ENCODE measurements at places on chromosomes 6 and 20.
A peak's percentile ranks its signal among the peaks of the same experiment; 100 is the strongest.

DNA sequence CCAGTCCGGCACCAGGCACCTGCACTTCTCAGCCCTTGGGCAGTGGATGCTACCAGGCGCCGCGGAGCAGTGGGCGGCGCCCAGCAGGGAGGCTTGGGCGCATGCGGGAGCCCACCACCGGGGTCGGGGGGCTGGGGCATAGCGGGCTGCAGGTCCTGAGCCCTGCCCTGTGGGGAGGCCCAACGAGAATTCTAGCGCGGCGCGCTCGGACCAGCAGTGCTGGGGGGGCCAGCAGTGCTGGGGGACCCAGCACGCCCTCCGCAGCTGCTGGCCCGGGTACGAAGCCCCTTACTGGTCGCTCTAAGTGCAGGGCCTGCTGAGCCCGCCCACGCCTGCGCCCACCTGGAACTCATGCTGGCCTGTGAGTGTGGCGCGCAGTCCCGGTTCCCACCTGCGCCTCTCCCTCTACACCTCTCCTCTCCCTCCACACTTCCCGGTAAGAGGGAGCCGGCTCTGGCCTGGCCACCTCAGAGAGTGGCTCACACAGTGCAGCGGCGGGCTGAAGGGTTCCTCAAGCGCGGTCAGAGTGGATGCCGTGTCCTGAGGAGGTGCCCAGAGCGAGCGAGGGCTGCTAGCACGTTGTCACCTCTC lies 28.5 kb upstream of the SERPINB1 start:
- no peak for DNase-seq

DNA sequence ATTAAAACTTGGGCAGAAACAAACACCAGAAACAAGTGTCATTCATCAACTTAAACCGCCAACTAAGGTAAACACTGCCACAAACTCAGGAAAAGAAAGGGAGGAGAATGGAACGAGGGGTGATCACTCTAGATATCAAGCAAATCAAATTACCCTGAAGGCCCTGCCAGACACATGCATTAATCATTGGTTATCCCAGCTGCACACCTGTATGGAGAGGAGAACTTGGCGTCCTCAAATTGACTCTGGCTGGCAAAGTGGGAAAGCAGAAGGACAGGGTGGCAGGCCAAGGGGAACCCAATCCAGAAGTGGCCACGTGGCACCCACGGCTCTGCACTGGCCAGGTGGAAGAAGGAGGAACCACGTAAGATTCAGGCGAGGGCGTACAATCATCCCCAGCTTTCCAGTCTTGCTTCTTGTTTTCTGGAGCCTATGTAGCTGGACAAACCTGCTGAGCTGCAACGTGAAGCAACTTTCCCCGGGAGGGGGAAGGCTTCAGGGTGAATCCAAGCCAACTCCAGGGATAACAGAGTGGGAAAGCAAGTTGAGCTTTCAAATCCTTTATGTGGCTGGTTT lies 156.2 kb upstream of the JARID2 start:
- no peak for DNase-seq

GRCh38 chr6:11978169-11978987 lies 33.7 kb upstream of the HIVEP1 start:
- no peak for DNase-seq

GRCh38 chr6:144216668-144217218 lies 66.4 kb downstream of the STX11 start:
- no peak for DNase-seq

DNA sequence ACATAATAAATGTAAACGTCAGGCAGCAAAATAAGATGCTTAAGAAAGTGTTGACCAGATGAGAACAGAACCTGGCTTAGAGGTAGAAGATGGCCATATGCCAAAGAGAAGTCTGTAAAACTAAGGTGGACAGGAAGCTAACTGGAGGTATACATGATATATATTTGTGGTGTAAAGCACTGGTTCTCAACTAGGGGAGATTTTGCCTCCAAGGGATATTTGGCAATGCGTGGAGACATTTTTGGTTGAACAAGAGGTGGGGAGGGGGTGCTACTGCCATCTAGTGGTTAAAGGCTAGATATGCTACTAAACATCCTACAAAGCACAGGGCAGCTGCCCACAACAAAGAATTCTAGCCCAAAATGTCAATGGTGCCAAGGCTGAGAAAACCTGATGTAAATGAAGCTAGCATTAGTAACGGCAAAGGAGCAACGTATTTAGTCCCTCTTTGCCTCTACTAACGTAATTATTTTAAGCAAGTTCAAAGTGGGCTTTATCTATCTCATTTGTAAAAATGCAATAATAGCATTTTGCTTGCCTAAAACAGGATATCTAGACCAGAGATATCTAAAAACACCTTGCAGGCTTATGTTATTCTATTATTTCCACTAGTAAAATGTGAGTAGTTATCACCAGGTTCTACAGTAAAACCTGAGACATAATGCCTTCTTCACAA lies 182.6 kb downstream of the RNGTT start:
- peak; percentile 13 for DNase-seq

- no peak for DNase-seq
Observed at GRCh38 chr6:21109391-21110178, 484.0 kb upstream of the SOX4 start.

- no peak for DNase-seq
Observed at GRCh38 chr20:62814060-62814708, 2.7 kb upstream of the COL9A3 start.

GRCh38 chr6:128259730-128260685 lies 260.4 kb downstream of the PTPRK start:
- no peak for DNase-seq

DNA sequence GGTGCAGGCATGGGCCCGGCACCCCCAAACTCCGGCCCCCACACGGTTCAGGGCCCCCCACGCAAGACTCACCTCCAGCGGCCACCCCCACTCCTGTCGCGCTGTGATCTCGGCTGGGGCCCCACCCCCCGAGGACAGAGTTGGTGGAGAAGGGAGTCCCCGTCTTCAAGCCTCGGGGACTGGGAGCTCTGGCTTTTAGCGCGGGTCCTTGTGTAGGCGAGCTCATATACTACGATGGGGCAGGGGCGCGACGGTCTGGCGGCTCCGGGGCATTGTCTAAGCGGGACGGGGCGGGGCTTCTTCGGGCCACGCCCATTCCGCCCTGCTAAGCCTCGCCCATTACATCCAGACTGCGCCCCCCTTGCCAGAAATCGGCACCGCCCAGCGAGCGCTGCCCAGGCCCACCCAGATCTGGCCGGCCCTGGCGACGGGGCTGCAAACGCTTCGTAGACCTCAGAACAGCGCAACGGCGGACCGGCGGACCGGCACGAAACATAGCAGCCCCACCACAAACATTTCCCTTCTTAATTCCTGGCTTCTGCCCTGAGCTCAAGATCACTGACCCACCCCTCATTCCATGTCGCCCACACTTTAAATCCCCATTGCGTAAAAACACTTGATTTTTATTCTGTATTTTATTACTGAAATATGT lies 1.0 kb upstream of the DDAH2 start:
- no peak for DNase-seq

DNA sequence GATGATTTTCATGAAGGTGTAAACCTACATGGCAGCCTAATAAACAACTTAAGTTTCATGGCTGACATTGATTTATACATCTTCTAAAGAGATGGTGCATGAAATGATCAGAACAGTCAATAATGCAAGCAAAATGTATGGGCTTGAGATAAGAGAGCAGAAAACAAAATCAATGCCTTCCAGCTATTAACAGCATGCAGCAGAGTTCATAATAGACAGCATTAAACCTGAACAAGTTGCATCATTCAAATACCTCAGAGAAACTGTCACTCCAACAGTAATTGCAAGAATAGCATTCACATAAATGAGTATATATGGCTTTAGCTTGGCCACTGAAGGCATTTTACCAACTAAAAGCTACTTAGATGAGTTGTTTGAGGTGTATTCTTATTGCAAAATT lies 319.6 kb upstream of the ARID1B start:
- no peak for DNase-seq

- DNase-seq, result no peak
Observed at GRCh38 chr20:56503916-56504315, 20.6 kb upstream of the FAM209A start.

DNA sequence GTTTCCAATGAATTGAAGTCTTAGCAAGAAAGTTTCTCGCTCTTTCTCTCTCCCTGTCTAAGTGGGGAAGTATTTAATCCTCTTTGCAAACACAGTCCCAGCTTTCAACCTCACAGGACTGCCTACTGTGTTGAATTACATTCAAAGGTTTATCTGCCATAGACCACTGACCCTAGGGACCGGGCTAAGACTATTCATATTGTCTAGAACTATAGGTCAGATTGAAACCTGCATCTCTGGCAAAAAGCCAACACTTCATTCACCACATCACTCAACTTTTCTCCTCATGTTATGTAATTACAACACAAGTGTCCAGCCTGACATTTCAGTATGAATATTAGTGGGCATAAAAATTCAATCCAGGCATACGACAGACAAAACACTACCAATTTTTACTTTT lies 314.7 kb upstream of the RSPO3 start:
- DNase-seq, result no peak

GRCh38 chr6:36247693-36248092 lies 22.2 kb upstream of the PNPLA1 start:
- no peak for DNase-seq

DNA sequence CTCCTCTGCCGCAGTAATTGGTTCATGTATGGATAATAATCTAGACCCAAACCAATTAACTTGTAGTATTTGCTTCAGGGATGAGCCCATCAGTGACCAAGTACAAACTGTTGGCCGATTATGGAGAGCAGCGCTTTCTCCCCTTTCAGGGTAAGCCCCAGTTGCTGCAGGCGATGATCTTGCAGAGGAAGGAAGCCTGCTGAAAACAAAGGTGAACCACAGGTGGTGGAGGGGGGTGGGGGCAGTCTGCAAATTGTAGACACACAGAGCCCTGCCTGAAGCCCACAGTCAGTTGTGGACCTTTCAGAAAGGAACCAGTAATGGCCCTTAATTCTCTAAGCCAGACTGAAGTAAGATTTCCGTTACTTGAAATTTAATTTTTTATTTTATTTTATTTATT lies 167.9 kb upstream of the JARID2 start:
- DNase-seq, result no peak

GRCh38 chr20:41425180-41425884 lies 58.7 kb upstream of the EMILIN3 start:
- DNase-seq, result no peak
